Fibroblast of lung (primary cell): ENCODE measurements at places on chromosomes 5 and 9. TPM values are rescaled to one million over a fixed set of nuclear protein-coding genes. Genes with fewer than 3 reads are reported as not detected.

Gene ADAMTS2
- 16.2 and 27.0 TPM in 2 replicates for total RNA-seq

Gene PRDM9
- total RNA-seq: not detected in 2 replicates

Gene GABRG2
- total RNA-seq: under 0.01 TPM in 1 of 2 replicates, not detected in the other

Gene FOXD4L3
- under 0.01 TPM in 1 of 2 replicates, not detected in the other for total RNA-seq

Gene SAXO1
- under 0.01 and 0.17 TPM in 2 replicates for total RNA-seq

Gene OR1J4
- not detected in 2 replicates for total RNA-seq

Gene ENTR1
- 31.9 and 32.4 TPM in 2 replicates for total RNA-seq
